ENCODE measurements at places on chromosomes 16 and 17.

DNA sequence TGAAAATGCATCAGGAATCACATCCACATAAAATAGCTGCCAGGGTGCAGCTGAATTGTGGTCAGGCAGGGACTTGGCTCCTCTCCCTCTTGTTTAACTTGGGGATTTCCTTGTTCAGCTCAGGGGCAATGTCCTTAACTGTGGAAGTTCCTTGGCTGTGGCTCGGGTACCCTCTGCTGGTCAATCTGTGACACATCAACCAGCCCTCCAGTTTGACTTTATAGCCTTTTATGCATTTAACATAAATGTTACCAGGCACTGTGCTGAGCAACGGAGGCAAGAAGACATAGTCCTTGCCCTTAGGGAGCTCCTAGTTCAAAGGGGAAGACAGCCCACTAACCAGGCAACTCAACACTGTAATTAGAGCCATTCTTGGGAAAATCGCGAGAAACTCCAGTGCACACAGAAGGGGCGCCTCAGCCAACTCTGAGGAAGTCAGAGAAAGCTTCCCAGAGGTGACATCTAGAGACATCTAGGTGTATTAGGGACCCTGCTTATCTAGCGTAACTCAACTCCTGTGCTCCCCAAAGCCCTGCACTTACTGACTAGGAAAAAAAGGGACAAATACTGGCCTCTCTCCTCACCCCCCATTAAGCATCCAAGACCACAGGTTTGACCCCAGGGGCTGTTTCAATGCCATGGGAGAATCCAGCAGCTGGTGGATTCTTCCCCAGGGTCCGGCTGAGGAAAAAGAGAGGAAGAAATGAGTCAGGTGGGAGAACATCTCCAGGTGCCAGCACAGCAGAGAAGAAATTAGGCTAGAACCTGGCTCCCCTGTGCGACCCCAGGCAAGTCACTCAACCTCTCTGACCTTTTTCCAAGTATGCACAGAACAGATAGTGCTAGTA is 17.3 kb upstream of the EEF2K start:
- DNase-seq, result peak; percentile 37

DNA sequence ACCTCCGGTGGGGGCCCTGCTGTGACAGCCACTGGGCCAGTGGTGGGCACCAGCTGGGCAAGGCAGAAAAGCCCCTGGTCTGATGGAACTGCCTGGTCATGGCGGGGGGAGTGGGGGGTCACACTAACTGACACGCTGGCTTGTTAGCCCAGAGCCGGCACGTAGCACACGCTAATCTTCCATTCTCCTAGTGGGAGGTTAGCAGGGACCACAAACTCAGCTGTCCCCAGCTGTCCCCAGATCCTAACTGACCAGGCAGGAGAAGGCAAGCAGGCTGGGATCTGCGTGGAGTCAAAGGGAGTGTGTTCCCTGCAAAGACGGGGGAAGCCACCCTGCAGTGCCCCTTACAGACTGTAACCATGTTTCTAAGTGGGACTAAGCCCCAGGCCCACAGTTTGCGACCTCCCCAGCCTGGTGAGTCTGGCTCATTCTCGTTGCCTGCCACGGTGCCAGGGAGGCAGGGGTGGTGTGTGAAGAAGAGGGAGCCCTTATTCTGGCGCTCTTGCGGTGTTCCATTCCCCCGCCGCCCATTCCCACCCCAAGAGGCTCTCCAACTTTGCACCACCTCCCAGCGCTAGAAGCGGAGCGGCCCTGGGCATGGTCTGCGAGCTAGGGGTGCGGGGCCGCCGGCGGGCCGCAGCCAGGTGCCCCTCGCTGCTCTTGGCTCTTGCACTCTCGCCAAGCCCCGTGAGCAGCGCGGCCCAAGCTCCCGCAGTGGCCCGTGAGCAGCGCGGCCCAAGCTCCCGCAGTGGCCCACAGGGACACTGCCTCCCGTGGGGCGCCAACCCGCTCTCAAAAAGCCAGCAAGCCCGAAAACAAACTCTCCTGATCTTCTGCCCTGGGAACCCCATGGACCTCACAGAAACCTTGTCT is 12.1 kb upstream of the ZNF423 start:
- no peak for DNase-seq

- no peak for DNase-seq
Observed at GRCh38 chr17:72726936-72727335, 365.6 kb downstream of the SLC39A11 start.

DNA sequence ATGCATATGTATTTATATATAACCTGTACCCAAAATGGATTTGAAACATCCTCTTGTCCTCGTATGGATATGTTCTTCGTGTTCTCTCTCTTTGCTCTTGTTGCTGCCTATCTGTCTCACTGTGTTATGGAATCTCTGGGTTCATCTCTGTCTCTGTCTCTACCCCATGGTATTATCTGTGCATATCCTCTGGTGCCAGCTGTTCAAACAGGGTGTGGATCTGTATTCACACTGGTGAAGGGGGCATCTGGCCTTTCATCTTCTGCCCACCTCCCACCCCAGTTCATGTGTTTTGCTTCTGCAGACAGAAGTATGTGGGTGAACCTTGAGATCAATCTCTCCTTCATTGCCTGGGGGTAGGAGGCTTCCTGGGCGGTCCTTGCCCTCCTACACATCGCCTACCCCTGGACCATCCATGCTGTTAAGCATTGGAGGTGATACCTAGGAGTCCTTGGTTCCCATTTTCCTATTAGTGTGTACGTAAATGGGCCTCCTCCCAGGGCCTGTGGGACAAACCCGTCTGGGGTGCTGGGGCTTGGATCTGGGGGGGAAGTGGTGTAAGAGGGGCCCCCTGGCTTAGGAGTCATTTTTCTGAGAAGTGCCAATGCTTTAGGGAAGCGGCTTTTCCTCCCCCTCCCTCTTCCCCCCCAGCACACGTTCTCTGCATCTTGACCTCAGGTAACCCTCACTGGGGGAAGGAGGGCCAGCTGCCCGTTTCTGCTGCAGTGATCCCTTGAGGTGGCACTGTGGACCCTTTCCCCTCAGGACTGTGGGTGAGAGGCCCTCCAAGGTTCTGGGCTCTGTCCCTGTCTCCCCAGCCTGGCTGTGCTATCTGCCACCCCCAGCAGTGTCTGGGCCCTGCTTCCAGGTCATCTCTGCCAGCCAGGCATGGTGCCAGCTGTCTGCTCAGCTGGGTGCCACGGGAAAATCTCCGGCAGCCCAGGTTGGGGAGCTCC is 21.1 kb downstream of the RARA start:
- no peak for DNase-seq

DNA sequence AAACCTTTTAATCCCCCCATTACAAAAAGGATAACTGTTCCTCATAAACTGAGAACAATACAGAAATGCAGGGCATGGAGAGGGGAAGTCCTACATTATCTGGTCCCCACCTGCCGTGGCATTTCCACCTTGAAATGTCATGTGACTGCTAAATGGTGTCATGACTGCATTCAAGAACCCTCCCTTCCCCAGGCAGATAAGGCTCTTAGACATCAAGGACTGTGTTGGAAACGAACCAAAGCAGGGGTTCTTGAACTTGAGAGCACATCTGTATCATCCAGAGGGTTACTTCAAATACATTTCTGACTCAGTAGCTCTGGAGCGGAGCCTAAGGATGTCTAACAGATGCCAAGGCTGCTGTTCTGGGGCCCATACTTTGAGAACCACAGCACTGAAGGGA is 18.4 kb downstream of the CMTM3 start:
- DNase-seq, result no peak

DNA sequence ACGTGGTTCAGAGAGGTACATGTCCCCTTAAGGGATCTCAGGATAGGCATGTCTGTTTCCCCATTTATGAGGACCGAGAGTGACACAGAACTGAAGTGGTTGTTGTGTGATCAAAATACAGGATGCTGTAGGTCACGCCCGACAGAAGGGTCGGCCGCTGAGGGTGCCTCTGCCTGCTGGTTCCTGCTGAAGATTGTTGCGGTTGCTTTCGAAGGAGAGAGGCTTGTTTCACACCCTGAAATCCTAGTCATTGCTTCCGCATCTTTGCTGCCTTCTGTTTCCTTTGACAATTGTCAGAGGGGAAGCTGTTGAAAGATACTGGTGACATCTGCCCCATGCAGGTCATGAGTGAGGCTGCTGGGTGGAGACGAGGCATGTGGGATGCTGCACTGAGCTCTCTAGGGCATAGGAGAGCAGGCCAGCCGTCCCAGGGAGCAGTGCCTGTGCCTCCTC is 3.8 kb upstream of the NAT9 start:
- DNase-seq, result no peak

DNA sequence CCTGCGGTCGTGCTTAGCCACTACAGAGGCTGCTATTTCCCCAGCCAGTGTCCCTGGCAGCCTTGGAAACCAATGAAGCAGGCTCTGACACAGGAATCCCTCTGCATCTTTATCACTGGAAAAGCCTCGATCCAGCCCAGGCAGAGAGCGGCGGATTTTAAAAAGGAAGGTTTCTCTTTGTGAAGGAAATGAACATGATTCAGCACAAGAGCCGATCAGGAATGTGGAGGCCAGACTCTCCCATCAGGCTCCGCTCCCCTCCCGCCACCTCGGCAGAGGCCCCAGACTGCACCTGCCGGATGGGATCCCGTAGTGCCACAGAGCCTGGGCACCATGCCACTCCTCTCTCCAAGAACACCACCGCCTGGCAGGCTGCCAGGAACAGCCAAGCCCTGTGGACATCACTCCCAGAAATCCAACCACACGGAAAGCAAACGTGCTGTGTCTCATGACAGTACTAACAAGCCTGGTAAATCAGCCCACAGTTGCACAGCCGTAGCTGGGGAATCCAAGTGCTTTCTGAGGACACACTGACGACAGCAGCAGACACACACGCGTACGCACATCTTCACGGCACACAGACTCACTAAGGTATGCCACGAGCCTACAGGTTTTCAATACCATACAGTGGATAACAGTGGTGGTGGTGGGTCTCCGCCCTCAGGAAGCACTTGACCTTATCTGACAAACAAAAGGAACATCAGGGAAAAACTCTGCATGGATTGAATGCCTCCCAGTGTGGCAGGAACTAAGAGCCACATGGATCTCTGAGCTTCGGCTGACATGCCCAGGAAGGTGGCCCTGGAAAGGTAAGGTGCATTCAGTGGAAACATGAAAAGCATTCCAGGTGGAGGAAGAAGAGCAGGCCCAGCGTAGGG is 5.4 kb downstream of the LRRC75A start:
- no peak for DNase-seq

- no peak for DNase-seq
Observed at GRCh38 chr17:36640836-36641235, 39.5 kb downstream of the MRM1 start.

DNA sequence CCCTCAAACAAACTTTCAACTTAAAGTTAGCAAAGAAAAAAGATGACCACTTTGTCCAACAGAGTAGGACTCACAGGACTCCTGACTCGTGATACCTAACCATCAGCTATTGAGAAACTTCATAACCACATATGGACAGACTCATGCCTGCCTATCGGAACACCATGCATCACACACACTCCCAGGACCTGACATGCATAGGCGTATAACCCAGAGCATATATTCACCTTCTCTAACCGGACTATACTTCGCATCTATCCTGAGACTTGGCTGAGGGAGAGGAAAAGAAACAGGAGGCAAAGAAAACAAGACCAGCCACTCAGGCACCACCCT is 2.2 kb downstream of the PIP4K2B start:
- DNase-seq, result no peak

GRCh38 chr16:67150047-67150832 is 558 bp downstream of the B3GNT9 start:
- no peak for DNase-seq

DNA sequence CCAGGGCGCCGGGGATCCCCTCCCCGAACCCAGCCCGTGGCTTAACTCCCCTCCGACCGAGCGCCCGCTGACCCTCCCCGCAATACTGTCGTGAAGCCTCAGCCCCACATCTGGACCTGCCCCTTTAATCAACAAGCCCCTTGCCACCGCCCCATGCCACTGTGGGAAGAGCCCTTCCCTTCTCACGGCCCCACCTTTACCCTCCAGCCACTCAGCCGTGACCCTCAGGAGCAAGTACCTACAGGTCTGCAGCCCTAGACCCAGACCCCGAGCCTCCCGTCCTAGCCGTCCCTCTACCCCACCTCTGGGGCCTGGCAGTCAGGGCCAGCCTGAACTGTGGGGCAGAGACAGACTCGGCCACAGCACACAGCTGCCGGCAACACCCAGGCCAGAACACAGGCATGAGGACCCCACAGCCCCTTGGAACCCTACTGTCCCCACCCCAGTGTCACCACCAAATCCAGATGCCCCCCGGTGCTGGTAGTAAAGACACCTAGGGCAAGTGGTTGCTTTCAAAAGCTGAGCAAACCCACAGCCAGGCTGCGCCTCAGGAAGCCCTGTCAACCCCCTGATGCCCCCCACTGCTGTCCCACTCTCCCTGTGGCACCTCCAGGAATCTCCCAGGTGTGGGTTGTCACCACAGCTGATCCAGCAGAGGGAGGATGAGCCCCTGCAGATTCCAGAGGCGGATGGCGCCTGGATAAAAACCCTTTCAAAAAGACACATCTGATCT is 1.4 kb downstream of the NXPH3 start:
- no peak for DNase-seq

- DNase-seq, result no peak
Observed at GRCh38 chr16:83933885-83934683, 19.0 kb upstream of the OSGIN1 start.

- DNase-seq, result no peak
Observed at GRCh38 chr17:73052923-73053322, 39.6 kb downstream of the SLC39A11 start.

GRCh38 chr16:73149334-73149733 is 101.4 kb upstream of the ZFHX3 start:
- DNase-seq, result no peak

- DNase-seq, result no peak
Observed at GRCh38 chr17:71237903-71238538, 882.8 kb upstream of the SOX9 start.

DNA sequence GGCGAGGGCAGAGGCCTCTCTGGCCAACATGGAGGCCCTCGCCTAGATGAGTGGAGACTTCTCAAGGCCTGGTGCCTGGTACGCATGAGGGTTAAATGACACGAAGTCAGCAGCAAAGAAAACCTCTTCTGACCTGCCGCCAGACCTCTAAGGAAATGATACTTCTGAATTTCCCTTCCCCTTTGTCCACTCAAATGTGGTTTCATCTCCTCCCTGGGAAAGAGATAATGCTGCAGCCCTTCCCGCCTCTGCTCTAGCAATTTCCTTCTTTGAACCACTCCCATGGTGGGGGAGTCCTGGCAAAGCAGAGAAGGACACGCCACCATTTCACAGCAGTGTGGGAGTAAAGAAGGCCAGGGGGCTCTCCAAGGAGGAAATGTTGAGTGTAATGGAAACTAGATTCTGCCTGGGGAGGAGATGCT is 65.7 kb upstream of the BCAR1 start:
- DNase-seq, result no peak

- no peak for DNase-seq
Observed at GRCh38 chr17:50426814-50427787, 1.1 kb downstream of the ACSF2 start.

DNA sequence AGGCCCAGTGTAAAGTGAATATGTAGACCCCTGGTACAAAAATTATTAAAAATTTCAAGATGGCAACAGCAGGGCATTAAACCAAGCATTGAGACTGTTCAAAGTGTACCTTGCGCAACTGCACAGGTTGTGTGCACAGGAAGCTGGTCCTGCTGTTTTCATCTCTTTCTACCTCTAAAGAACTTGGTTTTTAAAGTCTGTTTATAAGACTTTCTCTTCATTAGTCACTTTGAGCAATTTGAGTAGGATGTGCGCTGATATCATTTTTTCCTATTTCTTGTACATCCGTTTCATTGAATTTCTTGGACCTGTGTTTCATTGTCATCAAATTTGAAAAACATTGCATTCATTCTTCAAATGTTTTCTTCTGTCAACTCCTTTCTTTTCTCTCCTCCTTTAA is 16.8 kb upstream of the PMP22 start:
- no peak for DNase-seq

GRCh38 chr17:79574656-79575055 is 36.2 kb downstream of the RBFOX3 start:
- DNase-seq, result no peak

- no peak for DNase-seq
Observed at GRCh38 chr16:845351-845745, 44.8 kb upstream of the GNG13 start.
